Neuronal stem cell (in vitro differentiated cells): ENCODE measurements at places on chromosomes 2 and 18.

- H3K27me3 ChIP-seq, result peaks cover 42% of the 10 kb centered on the region
- H3K27ac ChIP-seq, result no peak overlapping the region
- H3K36me3 ChIP-seq, result no peaks in the 10 kb centered on the region
- H3K4me1 ChIP-seq, result peaks cover 15% of the 10 kb centered on the region
- H3K4me3 ChIP-seq, result no peak overlapping the region
Measured at GRCh38 chr2:219273937-219274336, 5.2 kb upstream of the DNAJB2 start.

DNA sequence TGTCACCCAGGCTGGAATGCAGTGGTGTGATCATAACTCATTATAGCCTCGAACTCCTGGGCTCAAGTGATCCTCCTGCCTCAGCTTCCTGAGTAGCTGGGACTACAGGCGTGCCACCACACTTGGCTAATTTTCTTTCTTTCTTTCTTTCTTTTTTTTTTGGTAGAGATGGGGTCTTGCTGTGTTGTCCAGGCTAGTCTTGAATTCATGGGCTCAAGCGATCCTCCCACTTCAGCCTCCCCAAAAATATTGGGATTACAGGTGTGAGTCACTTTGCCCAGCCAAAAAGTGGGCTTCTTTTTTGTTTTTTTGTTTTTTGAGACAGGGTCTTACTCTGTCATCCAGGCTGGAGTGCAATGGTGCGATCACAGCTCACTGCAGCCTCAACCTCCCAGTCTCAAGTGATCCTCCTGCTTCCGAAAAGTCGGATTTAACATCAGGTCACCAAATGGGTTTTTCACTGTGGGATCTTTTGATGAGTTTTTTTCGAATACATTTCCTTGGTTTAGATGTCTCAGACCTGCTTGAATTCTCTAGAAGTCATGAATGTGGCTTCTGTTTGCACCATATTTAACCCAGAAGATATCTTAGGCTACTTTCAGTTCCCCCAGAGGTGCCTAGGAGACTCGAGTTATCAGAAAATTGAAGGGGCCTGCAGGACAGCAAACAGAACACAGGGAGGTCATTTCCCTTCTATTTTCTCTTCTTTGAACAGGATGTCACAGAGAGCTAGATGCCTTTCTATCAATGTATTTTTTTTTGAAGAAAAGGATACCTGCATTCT is 8.9 kb downstream of the RAB31 start:
- no peak for DNase-seq
- no peak overlapping the region for H3K4me3 ChIP-seq
- H3K4me1 ChIP-seq, result peaks cover 7% of the 10 kb centered on the region
- H3K36me3 ChIP-seq, result peaks cover 2% of the 10 kb centered on the region

- no peaks in the 10 kb centered on the region for H3K36me3 ChIP-seq
- no peak for DNase-seq
- peaks cover 32% of the 10 kb centered on the region for H3K27me3 ChIP-seq
- no peak overlapping the region for H3K4me3 ChIP-seq
Measured at GRCh38 chr2:120683081-120683480, 52.6 kb upstream of the GLI2 start.

DNA sequence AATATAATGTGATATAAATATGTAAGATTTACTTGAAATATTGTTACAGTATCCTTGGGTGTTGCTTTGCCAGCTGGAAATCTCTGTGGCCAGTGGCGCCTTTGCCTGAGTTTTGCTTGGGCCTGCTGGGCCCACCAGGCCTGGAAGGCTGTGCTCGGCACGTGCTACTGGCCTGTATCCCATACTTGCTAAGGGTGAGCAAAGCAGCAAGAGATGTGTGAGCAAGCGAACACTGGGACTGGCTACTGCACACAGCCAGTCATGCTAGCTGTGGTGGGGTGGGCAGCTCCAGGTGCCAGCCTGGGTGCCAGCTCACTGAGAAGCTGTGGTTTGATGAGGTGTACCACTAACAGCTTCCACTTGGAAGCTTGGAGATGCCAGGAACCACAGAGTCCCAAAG is 299.1 kb upstream of the GALNT5 start:
- H3K4me1 ChIP-seq, result no peaks in the 10 kb centered on the region
- no peaks in the 10 kb centered on the region for H3K27me3 ChIP-seq
- DNase-seq, result no peak
- H3K36me3 ChIP-seq, result no peaks in the 10 kb centered on the region
- no peak overlapping the region for H3K27ac ChIP-seq

- H3K4me1 ChIP-seq, result no peaks in the 10 kb centered on the region
- H3K36me3 ChIP-seq, result no peaks in the 10 kb centered on the region
- no peak overlapping the region for H3K27ac ChIP-seq
- DNase-seq, result peak; percentile 38
- no peak overlapping the region for H3K4me3 ChIP-seq
Measured at GRCh38 chr2:174510583-174511189, 23.9 kb upstream of the GPR155 start.

GRCh38 chr2:23649819-23650218 is 264.8 kb downstream of the KLHL29 start:
- no peaks in the 10 kb centered on the region for H3K4me1 ChIP-seq
- H3K27me3 ChIP-seq, result no peaks in the 10 kb centered on the region
- H3K4me3 ChIP-seq, result no peak overlapping the region
- H3K36me3 ChIP-seq, result no peaks in the 10 kb centered on the region

GRCh38 chr2:128797937-128798336 is 479.3 kb upstream of the HS6ST1 start:
- no peaks in the 10 kb centered on the region for H3K4me1 ChIP-seq
- no peak for DNase-seq
- H3K4me3 ChIP-seq, result no peak overlapping the region

DNA sequence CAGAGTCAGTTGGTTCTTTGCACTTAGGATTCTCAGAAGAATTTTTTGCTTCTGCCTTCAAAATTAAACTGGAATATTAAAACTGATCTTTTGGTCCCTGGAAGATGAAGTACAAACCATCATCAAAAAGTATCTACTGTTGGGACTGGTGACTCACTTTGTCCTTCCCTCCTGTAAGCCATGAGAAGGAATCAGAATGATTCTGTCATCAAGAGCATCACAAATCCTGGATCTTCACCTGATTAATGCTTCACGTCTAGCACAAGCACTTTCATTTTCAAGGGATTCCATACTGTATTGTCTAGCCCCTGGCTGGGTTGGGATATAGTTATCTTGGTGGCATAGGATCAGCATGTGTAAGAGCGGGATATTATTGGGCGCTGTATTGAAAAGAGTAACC is 69.3 kb upstream of the CYP1B1 start:
- H3K27me3 ChIP-seq, result no peaks in the 10 kb centered on the region
- DNase-seq, result no peak
- no peak overlapping the region for H3K4me3 ChIP-seq
- H3K27ac ChIP-seq, result no peak overlapping the region

DNA sequence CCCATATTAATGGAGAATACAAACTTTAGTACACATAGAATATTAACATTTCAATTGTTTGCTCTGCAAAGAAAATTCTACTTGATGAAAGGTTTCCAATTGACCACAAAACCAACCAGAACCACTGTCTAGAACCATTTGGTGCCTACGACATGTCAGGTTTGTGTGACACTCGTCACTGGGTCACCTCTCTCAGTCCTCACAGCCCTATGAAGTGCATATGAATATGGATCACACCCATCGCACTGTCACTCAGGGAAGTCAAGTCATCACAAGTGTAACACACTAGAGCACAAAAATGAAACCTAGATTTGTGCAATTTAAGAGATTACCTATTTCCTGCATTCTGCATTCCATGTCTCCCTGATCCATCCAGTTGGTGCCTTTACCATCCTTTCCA is 43.7 kb downstream of the PTPN2 start:
- no peaks in the 10 kb centered on the region for H3K4me1 ChIP-seq
- no peak overlapping the region for H3K27ac ChIP-seq
- peaks cover 2% of the 10 kb centered on the region for H3K36me3 ChIP-seq
- no peak for DNase-seq

DNA sequence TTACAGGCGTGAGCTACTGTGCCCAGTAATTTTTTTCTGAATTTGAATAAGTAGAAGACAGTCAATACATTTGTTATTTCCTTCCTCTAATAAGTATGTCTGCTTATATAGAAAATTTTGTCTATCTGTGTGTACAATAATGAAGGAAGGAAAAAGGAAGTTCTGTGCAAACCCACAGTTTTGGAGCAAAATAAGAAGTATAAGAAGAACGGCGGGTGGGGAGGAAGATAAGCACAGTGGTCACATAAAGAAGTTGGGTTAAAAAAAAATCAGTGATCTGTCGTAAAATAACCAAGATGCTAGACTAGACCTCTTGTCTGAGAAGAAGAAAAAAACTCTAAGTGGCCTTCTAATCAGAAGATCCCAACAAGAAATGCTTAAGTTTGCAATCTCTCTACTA is 20.2 kb downstream of the MGAT4A start:
- H3K27me3 ChIP-seq, result no peaks in the 10 kb centered on the region
- H3K4me1 ChIP-seq, result no peaks in the 10 kb centered on the region
- no peak overlapping the region for H3K4me3 ChIP-seq
- H3K36me3 ChIP-seq, result no peaks in the 10 kb centered on the region
- DNase-seq, result no peak

DNA sequence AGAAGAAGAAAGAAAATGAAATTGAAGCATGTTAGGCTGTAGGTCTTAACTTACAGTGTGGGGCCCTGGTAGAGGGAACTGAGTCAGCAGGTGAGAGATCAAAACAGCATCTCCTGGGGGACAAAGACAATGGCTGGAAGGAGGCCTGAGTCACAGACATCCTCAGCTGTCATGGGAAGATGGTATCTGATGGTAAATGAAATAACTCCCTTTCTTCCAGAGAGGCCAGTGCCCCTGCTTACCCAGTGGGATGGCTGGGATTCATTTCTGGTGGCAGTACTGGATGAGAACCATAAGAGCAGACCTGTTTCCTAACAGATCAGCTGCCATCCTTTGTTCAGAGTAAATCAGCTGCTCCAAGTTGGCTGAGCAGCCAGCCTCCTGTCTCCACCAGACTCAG is 251.3 kb upstream of the EPAS1 start:
- H3K4me1 ChIP-seq, result no peaks in the 10 kb centered on the region
- H3K36me3 ChIP-seq, result no peaks in the 10 kb centered on the region
- no peak for DNase-seq
- no peak overlapping the region for H3K4me3 ChIP-seq
- H3K27me3 ChIP-seq, result no peaks in the 10 kb centered on the region
- H3K27ac ChIP-seq, result no peak overlapping the region

DNA sequence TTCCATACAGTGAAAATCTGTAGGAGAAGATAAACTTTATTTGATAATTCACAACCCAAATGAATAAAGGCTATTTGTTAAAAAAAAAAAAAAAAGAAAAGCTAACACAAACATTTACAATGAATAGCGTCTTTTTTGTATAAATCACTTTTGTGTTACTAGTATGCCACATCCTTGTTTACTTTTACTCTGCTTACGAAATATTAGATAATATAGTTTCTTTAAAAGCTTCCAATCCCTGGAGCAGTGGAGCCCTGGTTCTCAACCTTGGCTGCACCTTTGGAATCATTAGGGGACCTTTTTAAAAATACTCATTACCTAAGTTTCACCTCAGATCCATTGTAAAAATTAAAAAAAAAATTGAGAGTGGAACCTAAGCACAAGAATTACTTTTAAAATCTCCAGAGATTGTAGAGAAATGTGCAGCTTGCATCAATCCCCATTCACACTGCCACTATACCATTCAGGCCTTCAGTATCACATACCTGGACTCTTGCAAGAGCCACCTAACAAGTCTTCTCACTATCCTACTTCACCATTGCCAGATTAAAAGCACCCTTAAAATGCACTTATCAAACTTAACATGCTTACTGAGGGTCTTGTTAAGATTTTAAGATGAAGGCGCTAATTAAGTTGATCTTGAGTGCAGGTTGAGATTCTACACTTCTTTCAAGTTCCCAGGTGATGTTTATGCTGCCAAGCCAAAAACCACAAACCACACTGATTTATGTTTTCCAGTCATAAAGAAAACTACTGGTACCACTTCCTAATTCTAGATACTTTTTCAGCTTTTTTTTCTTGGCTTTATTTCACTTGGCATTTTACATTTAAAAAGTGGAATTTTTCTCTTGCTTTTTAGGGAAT is 59.7 kb upstream of the ZC3H15 start:
- H3K4me3 ChIP-seq, result no peak overlapping the region
- no peaks in the 10 kb centered on the region for H3K27me3 ChIP-seq
- no peak overlapping the region for H3K27ac ChIP-seq
- DNase-seq, result no peak
- no peaks in the 10 kb centered on the region for H3K36me3 ChIP-seq

DNA sequence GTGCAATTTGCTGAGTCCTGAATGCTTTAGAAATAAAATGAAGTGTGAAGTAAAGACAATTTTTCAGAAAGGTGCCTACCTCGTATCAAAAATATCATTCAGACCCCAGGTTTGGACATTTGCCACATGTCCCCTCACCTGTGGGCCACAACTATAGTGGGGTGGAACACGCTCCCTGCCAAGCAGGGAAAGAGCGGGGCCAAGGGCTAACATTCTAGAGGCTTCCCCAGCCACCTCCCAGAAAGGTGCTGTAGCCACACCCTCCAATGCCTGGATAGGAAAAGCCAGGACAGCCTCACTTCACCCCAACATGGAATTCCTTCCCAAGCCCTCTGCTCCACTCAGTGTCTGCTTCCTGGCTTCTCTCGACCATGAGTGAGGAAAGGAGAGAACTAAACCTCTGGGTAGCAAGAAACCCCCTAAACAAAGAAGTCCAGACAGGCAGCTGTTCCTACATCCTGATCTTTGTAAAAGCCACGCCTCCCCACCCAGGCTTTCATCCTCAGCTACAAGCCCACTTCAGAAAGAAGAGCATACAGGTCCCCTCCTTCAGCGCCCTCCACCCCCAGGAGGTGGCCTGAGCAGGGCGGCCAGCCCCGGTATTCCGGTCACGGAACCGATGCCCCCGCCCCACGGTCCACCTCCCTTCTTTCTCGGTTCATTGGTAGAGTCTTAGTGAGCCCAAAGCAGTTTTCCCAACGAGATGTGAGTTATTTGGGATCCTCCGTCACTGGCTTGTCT is 2.1 kb downstream of the COL6A3 start:
- no peaks in the 10 kb centered on the region for H3K4me1 ChIP-seq
- no peak for DNase-seq
- H3K36me3 ChIP-seq, result no peaks in the 10 kb centered on the region
- H3K4me3 ChIP-seq, result no peak overlapping the region
- no peaks in the 10 kb centered on the region for H3K27me3 ChIP-seq

DNA sequence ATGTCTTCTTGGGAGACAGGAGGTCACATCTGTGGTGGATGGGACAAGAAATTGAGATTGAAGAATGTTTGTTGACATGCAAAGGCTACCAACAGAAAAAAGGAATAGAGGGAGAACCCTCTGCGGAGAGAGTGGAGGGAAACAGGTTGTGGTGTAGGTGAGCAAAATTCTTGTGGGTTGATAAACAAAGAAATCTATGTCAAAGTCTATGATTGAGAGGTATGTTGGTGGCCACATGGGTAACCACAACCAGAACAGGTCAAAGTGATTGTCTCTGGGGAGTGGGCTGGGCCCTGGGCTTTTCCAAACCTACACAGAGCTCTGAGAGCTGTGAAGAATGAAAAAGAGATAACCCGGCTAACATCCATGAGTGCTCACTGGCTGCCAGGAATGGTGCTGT is 62.8 kb upstream of the NCK2 start:
- H3K27ac ChIP-seq, result no peak overlapping the region
- H3K4me3 ChIP-seq, result no peak overlapping the region
- H3K4me1 ChIP-seq, result peaks cover 3% of the 10 kb centered on the region

- H3K4me3 ChIP-seq, result peak overlapping the region; percentile 15
- peak; percentile 58 for DNase-seq
Measured at GRCh38 chr2:117835990-117836760, 21.7 kb downstream of the DDX18 start.
